ENCODE measurements at places on chromosomes 5 and 9.
A peak's percentile ranks its signal among the peaks of the same experiment; 100 is the strongest.

DNA sequence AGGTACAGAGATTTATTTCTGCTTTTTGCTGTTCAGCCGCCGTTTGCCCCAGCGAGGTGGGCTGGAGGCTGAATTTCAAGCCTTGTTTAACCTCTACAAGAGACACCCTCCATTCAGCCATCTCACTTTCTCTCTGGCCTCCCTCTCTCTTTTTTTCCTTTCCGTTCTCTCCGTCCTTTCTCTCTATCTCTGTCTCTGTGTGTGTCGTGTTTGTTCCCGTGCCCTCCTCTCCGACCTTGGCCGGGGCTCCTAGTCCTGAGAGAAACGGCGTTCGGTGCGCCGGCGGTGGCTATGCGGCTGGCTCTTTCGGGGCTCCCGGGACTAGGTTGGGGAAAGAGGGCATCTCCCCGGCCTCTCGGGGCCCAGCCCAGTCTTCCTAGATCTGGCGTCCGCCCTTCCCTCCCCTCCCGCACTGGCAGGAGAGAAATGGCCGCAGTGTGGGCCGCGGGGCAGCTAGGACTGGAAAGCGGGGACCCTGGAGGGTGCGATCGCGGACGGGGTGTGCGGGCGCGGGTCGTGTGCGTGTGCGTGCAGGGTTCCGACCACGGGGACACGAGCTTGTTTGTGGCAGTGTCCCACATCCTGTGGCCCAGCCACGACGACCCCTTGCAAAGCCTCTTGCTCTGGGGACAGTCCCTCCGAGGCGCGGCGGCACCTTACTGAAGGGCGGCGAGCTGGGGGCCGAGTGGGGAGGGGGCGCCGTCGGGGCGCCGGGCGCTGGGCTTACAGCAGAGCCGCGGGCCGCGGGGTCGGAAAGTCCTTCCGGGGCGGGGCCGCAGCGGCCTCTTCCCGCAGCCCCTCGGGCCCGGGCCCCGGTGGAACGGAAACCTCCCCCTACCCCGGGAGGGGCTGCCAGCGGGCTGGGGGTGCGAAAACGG lies 5.7 kb downstream of the LHX2 start:
- no peak for DNase-seq

DNA sequence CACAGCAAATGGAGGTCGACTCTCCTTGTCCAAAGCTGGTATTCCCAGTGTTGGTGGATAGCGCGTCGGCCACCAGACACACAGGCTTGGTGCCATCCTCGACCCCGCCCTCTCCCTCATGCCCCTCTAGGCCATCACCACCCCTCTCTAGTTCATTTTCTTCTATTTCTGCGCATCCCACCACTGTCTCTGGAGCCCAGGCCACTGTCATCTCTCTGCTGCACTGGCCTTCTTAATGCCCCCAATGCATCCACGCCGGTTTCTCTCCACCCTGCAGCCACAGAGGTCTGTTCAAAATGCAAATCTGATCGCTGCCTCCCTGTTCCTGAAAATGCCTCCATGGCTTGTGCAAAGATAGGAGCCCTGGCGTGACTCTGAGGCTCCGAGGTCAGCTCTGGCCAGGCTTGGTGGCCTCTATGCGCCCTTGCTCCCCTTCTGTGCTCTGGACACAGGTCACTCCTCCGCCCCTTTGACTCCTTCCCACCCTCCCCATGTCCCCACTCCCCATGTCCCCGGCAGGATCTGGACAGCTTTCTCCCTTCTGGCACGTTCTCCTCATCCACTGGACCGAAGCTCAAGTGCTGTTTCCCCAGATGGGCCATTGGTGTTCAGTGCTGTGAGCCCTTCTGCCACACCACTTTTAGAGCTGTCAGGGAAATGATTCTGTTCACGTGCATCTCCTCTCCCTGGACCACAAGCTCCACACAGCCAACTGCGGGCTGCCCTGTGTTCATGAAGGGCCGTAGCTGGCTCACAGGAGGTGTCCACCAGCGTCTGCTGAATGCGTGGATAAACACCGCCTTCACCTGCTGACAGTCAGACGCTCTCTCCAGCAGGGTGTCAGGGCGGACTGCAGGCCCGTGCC lies 59.5 kb upstream of the RNF130 start:
- peak; percentile 22 for DNase-seq

DNA sequence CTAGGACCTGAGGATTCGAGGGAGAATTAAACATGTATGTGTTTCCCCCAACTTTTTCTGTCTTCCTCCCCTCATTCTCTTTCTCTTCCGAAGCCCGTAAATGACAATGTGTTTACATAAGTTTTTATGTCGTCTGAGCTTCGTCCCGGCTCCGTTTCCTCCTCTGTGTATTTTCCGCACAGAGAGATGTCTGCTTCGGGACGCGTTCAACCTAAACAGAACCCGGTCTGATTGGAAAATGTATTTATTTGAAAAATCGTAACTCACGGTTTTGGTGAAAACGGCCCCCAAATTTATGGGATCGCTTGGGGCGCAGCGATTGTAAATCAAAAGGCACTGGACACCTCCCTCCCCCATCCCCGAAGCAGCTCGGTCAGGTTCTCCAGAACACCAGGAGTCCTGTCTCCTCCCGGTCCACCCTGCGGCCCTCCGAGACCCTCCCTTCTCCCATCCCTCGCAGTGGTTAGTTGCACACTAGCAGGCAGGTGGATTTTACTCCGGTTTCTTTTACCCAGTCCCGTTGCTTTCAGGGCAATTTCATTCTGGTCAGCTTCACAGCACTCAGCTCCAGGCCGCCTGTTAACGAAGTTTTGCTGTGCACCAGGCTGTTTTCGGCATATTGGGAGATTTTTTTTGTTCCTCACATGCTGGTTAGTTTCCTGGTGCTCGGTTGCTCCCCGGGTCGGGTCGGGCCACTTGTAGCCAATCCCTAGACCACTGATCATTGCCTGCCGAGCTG lies 5.8 kb upstream of the HAND1 start:
- DNase-seq, result no peak

GRCh38 chr9:2859776-2860379 lies 16.0 kb upstream of the PUM3 start:
- no peak for DNase-seq
